Stomach (tissue), 19 donors: ENCODE measurements at places on chromosomes 11 and 22.

DNA sequence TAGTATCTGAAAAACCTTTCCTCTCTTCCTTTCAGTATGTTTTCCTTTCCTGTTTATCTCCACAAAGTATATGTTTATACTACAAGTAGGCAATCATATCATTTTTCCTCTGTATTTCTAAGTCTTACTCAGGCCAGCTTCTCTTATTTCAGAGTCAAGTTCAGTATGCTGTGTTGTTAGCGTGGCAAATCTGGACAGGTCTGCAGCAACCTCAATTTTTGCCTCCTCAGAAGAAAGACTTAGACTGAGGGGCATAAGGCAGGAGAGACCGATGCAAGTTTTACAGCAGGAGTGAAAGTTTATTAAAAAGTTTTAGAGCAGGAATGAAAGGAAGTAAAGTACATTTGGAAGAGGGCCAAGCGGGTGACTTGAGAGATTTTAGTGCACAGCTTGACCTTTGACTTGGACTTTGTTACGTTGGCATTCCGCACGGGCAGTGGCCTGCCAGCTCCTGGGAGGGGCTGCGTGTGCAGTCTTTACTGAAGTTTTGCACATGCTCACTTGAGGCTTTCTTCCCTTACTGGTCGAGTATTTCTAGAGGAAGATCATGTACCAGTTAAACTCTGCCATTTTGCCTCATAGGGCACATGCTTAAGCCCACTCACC, 343.2 kb downstream of the NTM start:
- H3K4me1 ChIP-seq = no peaks in the 10 kb centered on the region
- H3K36me3 ChIP-seq = no peaks in the 10 kb centered on the region
- no peak overlapping the region for H3K27ac ChIP-seq
- H3K4me3 ChIP-seq = no peak overlapping the region

DNA sequence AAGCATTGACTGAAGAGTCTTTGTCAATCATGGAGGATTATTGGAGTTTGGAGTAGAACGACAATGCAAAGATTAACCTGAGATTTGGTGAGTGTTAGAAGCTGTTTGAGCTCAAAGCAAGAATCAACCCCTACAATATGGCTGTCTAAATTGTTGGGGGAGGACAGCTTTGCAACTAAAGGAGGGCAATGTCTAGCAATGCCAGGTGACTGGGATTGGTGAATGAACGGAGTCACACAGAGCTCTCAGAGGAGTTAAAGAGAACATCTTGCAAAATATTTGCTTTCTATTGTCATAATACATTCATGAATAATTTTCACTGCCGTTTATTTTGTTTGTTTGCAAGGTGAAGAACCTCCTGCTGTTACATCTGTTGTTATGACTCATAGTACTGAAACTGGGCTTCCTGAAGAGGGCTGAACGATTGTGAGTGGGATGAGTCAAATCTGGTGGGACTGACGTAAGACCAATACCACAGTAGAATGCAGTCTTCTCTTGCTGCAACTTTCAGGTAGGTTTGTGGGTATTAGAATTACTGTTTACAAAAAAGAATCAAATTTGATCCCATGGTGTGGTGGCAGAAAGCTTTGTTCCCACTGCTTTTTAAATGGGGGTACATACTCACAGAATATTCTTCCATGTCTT, 281.9 kb downstream of the CADM1 start:
- H3K36me3 ChIP-seq = no peaks in the 10 kb centered on the region
- no peak overlapping the region for H3K4me3 ChIP-seq
- no peaks in the 10 kb centered on the region for H3K27me3 ChIP-seq
- H3K27ac ChIP-seq = peak overlapping the region; percentile 38
- DNase-seq = no peak

DNA sequence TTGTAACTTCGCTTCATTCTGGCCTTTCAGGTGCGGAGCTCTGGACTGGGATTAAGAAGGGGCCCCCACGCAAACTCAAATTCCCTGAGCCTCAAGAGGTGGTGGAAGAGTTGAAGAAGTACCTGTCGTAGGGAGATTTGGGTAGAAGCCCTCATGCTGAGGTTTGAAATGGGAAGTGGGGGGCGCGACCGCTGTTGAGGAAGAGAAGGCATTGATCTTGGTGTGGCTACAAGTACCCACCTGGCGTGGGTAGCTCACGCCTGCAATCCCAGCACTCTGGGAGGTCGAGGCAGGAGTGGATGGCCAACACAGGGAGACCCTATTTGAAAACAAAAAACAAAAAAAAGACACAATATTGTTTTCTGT, 779 bp downstream of the SELENOH start:
- H3K27me3 ChIP-seq = no peaks in the 10 kb centered on the region
- peaks cover 25% of the 10 kb centered on the region for H3K4me1 ChIP-seq
- peaks cover 70% of the 10 kb centered on the region for H3K36me3 ChIP-seq
- DNase-seq = no peak
- peak overlapping the region; percentile 81 for H3K4me3 ChIP-seq

- no peaks in the 10 kb centered on the region for H3K27me3 ChIP-seq
- H3K4me3 ChIP-seq = no peak overlapping the region
- no peaks in the 10 kb centered on the region for H3K36me3 ChIP-seq
- H3K27ac ChIP-seq = no peak overlapping the region
Observed at GRCh38 chr11:89184021-89184420, 6.3 kb downstream of the TYR start.

- H3K27me3 ChIP-seq = no peaks in the 10 kb centered on the region
- peaks cover 18% of the 10 kb centered on the region for H3K4me1 ChIP-seq
- no peak overlapping the region for H3K4me3 ChIP-seq
- no peak overlapping the region for H3K27ac ChIP-seq
Observed at GRCh38 chr11:78354408-78355308, 63.0 kb downstream of the GAB2 start.

DNA sequence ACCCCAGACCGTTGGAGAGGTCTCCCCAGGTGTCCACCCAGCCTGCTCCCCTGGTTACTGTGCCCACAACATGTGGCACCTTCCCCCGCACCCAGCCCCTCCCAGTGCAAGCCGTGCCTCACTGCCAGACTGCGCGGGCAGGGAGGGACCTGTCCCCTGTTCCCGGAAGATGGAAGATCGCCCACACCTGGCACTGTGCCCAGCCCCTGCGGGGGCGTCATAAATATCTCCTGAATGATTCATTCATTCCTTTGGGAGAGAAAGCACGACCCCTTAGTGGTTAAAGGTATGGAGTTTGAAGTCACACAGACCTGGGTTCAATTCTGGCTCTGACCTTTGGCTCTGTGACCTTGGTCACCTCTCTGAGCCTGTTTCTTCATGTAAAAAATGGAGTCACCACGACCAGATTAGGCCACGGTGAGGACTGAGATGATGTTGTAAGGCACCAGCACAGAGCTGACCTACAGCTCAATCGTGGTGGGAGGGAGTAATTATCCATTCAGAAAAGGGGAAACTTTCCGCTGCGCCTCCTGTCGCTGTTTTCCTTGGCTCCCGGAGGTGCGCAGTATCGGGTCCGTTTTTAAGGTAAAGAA, 497 bp upstream of the SYT12 start:
- peaks cover 39% of the 10 kb centered on the region for H3K27me3 ChIP-seq
- H3K4me1 ChIP-seq = peaks cover 20% of the 10 kb centered on the region
- DNase-seq = peak; percentile 51
- peak overlapping the region; percentile 61 for H3K4me3 ChIP-seq
- H3K27ac ChIP-seq = no peak overlapping the region

DNA sequence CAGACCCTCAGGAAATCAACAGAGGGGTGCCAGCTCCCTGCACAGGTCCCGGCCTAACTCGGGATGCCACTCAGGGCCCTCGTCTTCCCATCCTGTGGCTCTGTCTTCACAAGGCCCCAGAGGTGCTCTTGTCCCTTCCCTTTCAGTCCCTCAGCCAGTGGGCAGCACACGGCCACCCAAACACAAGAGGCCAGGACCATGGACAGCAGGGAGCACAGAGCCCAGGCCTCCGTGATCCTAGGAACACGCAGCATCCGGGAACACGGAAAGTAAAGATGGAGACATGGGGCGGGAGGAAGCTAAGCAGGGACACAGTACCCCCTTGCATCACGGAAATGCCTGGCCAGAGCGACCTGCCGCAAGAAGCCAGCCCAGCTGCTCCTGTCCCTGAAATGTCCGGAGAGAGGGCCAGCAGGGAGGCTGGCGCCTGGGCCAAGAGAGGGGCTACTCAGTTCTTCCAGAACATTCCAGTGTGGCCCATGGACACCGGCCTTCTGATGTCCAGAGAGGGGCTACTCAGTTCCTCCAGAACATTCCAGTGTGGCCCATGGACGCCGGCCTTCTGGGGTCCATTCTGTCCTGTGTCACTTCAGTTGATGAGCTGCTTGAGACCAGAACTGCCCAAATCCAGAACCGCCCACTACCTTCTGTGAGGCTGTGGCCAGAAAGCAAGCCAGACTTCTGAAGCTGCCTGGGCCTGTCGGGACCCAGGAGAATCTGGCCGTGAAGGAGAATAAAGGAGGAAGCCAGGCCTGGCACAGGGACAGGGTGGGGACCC, 274.0 kb downstream of the BRD1 start:
- no peak overlapping the region for H3K4me3 ChIP-seq
- H3K27me3 ChIP-seq = no peaks in the 10 kb centered on the region
- DNase-seq = no peak
- no peak overlapping the region for H3K27ac ChIP-seq
- no peaks in the 10 kb centered on the region for H3K4me1 ChIP-seq

DNA sequence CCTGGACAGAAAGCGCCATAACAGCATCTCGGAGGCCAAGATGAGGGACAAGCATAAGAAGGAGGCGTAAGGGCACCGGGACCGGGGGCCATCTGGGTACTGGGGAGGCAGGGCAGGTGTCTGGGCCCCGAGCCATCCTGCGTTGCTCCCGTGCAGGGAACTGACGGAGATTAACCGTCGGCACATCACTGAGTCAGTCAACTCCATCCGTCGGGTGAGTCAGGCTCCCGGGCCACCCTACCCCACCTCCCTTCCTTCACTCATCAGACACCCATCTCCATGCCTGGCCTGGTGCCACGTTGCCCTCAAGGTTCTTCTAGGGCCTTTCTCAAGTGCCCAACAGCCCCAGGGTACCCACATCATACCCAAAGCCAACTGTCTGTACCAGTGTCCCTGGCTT, 15.0 kb downstream of the PLCB3 start:
- H3K27me3 ChIP-seq = no peaks in the 10 kb centered on the region
- no peak overlapping the region for H3K4me3 ChIP-seq
- peaks cover 24% of the 10 kb centered on the region for H3K4me1 ChIP-seq
- H3K36me3 ChIP-seq = peaks cover 41% of the 10 kb centered on the region
- no peak for DNase-seq
- H3K27ac ChIP-seq = no peak overlapping the region

- H3K27me3 ChIP-seq = no peaks in the 10 kb centered on the region
- no peaks in the 10 kb centered on the region for H3K36me3 ChIP-seq
- no peak overlapping the region for H3K4me3 ChIP-seq
- no peak for DNase-seq
- no peaks in the 10 kb centered on the region for H3K4me1 ChIP-seq
- H3K27ac ChIP-seq = no peak overlapping the region
Observed at GRCh38 chr11:118047749-118048148, 29.1 kb upstream of the TMPRSS4 start.

DNA sequence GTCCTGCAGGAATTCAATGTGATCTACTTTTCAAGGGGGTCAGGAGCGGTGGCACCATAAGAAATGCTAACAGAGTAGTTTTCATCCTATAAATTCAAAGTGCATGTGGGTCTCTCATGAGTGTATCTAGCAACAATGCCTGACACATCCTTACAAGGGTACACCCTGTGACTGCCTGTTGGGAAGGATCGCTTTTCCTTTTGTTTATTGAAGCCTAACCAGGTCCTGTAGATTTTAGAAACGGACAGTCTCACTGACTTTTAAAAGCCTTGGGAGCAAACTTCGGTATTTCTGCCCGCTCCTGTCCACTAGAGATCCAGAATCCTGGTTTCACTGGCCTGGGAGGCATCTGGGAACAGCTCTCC, 102.4 kb downstream of the MICAL2 start:
- H3K4me1 ChIP-seq = peaks cover 33% of the 10 kb centered on the region
- no peaks in the 10 kb centered on the region for H3K27me3 ChIP-seq
- no peak overlapping the region for H3K4me3 ChIP-seq
